ENCODE measurements at places on chromosomes 7 and 10.

DNA sequence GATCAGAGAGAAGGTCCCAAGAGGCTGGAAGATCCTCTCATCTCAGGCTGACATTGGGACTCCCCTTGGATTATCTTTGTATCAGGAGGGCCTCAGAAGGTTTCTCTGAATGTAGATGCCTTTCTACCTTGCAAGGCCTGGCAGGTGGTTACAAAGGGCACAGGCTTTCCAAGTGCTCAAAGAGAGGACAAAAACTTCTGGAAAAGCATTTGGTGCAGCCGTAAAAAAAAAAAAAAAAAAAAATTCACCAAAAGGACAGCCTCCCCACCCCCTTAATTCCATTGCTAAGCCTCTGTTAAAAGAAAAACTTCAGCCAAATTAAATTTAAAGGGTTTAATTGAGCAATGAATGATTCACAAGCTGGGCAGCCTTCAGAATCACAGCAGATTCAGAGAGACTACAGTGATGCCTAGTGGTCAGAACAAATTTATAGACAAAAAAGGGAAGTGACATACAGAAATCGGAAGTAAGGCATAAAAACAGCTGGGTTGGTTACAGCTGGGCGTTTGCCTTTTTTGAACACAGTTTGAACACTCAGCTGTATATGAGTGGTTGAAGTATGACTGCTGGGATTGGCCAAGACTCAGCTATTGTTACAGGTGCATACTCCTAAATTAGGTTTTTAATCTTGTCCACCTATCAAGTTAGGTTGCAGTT is 42.5 kb upstream of the LRGUK start:
- DNase-seq: no peak

DNA sequence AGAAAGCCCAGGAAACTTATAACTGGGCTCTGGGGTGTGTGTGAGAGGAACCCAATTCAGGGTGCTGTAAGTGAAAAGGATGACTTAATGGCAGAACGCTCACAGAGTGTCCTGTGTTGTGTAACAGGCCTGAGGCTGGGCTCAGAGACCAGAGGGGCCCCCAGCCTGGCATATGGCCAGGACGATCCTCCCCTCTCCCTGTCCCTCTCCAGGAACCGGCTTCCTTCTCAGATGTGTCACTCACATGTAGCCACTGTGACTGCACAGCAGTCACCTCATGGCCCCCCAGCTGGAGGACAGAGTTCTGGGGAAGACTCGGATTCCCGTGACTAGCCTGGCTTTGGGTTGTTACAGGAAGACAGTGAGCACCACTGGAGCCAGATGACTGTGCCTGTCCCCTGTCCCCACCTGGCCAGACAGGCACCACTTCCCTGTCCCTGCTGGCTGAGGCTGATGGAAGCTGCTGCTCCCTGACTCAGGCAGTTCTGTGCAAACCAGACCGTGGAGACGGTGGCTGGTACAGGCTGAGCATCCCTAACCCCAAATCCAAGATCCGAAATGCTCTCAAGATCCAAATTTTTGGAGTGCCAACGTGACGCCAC is 220.5 kb downstream of the MLLT10 start:
- no peak for DNase-seq

DNA sequence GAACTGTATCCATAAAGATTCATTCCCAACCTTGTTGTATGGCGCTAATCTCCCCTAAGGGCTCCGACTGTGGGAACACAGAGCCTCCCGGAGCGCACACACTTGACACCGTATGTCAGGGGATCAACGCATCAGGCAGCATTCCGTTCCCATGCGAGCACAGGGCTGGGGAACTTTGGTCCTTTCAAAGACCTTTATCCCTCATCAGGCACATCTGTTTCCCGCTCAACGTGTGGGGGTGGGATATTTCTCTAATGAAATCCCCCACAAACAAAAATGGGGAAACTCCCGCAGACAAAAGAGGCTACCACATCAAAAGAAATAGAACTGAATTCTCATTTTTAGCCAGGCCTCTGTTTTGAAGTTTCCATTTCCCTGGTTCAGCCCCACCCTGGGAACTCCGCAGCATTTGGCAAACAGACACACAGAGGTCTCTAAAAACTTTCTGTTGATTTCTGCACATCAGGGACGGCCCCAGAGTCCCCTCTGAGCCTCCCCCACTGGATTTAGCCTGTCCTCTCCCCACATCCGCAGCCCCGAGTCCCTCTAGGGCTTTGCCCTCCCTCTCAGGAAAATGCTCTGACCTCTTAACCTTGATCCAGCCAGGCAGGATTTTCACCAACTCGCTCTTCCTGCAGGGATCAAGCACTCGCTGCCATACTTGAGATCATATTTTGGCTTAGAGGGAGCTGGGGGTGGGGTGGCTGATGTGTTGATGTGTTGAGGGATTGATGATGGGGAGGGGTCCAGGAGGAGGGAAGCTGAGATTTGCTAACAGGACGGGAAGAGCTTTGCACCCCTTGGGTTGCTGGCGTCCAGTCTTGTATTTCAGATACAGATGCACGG is 6.6 kb downstream of the CPA5 start:
- no peak for DNase-seq

DNA sequence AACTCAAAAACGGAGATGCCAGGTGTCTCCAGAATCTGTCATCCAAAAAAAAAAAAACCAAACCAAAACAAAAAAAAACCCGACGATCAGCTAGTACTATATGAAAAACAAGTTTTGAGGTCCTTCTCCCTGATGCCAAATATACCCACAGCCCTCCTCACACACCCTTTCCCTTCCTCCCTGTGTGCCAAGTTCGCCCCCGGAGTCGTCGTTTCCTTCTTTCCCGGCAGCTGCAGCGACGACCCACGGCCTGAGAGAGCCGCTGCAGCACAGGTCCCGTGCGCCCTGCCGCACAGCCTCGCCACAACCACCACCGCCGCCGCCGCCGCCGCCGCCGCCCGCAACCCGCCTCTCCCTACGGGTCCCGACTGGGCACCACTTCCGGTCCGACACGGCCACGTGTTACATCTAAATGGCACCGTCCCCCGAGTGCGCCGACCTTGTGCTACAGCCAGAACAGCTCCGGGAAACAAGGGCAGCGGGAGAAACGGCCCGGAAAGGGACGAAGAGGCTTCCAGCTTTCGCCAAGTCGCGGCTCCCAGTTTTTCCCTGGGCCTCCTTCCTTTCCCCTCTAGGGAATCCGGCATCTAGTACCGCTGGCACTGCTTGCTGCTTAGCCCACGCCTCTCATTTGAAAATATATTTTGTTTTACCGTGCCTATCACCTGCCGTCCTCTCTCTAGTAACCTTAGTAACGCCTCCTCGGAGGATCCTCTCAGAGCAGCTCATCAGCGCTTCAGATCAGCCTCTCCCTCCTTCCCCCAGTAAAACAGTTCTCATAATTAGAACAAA is at the start of gene FRA10AC1:
TSS of gene FRA10AC1 (minus strand) at position 383 of the 792 bp plus-strand sequence. CDS start 2,486 bp downstream, outside the sequence.
- peak; percentile 82 for DNase-seq

DNA sequence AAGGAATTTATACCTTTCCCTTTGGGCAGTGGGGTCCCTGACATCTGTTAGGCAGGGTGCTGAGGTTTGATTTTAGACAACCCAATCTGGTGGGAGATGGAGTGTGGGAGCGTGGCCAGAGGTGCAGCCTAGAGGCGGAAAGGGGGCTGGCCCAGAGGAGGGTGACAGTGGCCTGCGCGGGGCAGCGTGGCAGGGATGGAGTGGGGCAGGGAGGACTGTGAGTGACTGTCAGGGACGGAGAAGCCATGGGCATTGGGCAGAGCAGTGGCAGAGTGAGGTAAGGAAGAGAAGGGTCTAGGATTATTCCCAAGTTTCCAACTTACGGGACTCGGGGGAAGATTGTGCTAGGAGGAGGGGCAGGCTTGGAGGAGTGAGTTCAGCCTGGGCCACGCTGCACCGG is 181.9 kb downstream of the CCDC3 start:
- DNase-seq: no peak

- no peak for DNase-seq
These were observed 402 bp upstream of the CDHR1 start for GRCh38 chr10:84193846-84194423.

DNA sequence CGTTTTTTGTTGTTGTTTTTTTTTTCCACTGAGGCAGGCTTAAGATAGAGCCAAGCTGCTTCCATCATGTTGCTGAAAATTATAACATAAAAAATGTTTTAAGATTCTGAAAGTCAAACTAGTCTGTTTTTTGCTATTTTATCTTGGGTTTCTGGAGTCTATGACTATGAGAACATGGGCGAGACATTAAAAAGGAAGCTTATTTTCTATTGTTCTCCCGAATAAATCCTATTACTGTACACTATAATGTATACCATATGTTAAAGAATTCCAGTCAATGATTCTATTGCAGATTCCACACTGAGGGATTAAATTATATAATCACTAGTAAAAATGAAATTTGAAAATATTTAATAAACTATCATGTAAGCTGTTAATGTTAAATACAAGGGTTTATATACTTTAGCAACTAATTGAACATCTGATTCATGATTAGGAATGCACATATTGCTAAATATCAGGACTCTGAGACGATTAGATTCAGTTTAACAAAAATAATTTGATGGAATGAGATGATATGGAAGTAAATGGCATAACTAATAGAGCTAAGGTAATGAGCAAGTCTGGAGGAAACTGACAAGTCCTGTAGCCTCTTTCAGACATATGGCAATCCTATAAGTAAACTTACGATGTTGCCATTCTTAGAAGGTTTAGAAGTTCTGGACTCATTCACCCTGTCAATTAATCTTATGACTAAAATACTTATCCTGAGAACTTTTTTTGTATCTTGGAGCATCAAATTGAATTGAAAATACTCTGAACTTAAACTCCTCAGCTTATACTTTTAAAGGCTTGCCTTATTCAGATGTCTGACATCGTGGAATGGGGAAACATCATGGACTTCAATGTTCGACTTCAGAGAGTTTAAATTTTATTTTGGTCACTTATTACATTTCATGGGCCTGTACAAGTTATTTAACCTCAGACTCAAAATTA is 294.8 kb upstream of the DGKB start:
- DNase-seq: no peak

- no peak for DNase-seq
These were observed 58.6 kb downstream of the PROSER2 start for GRCh38 chr10:11881477-11882417.

DNA sequence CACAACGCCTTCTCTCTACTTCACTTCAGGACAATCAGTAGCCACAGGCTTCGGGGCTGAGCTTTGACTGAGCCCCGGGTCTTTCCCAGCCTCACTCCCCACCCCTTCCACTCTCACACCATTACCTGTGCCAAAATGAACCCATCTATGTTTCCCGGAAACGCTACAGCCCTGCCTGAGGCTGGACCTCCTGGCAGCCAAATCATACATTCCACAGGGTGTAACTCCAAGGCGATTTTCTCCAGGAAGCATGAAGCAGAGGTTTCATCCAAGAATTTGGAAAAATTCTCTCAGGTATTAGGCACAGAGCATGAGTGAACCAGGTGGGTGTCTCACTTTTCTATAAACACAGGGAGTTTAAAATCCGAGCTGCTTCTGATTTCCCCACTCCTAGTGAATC is 286.3 kb downstream of the TNS3 start:
- no peak for DNase-seq

GRCh38 chr7:7803715-7804178 is 85.3 kb upstream of the RPA3 start:
- DNase-seq: no peak

- no peak for DNase-seq
These were observed 14.7 kb downstream of the ASNS start for GRCh38 chr7:97857544-97857943.

GRCh38 chr10:105149371-105149891 is 508.3 kb downstream of the SORCS3 start:
- DNase-seq: no peak

DNA sequence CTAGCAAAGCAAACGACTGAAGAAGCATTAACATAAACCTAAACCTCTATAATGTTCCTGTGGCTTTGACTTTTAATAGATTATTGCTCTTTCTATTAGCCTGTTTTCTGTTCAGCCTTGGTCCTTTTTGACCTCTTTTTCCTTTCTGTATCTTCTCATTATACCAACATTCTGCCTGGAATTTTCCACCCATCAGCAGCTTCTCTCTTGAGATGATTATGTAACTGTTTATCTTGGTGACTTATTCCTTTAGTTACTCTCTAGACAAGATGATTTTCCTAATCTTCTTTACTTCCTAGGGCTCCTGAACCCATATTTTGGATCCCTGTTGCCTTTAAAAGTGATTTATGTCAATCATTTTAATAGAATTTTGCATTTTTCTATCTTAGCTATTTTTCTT is 81.1 kb downstream of the MYO3A start:
- no peak for DNase-seq

DNA sequence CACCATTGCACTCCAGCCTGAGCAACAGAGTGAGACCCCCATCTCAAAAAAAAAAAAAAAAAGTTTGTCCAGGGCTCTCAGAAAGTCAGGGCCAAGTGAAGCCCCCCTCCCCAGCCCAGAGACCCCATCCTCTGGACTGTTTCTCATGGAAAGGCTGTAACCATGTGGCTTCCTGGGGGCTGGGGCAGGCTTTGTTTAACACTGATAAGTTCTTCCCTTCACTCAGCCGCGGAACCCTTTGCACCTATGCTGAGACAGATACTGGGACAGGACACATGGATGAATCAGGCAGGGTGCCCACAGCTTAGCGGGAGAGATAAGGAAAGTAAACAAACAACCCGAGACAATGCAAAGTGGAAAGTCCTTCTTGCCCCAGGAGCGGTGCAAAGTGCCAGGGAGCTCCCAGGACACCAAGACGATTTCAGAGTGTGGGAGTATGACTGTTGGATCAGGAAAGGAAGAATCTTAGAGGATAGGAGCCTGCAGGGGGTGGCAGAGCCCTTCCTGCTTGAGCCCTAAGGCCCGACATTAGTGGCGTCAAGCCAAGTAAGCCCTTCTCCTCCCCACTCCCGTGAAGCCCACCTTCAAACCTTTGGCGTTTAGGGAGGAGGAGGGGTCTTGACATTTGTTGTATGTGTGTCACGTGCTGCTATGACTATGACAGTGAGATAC is 11.6 kb downstream of the MLXIPL start:
- DNase-seq: no peak

GRCh38 chr7:105831824-105832535 is 44.4 kb downstream of the ATXN7L1 start:
- DNase-seq: no peak

DNA sequence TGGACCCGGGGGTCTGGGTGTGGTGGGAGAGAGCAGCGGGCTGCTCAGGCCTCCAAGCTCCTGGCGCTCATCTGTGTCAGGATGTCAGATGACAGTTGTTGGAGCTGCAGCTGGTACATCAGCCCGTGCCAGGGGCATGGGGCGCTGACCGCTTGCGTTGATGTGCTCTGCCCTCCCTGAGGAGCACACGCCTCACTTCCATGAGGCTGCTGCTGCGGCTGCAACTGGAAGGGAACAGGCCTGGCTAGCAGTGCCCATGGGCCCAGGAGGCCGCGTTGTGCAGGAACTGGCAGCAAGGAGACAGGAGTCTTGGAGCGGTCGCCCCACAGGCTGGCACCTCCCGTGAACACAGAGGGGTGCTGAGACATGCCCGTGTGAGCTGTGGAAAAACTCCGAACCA is 361.3 kb upstream of the MKI67 start:
- DNase-seq: no peak

- no peak for DNase-seq
These were observed 34.7 kb upstream of the CALN1 start for GRCh38 chr7:72446591-72447462.

- no peak for DNase-seq
These were observed 93.9 kb downstream of the ATXN7L1 start for GRCh38 chr7:105782391-105783042.
